ENCODE measurements at places on chromosomes 4 and X. TPM values are rescaled to one million over a fixed set of nuclear protein-coding genes. Genes with fewer than 3 reads are reported as not detected.

The FRG2 gene
- total RNA-seq, result not detected

The GLRB gene
- total RNA-seq, result 5.1 TPM

The TIMP1 gene
- 361 TPM for total RNA-seq

The PNMA6F gene
- not detected for total RNA-seq

The CENPVL2 gene
- not detected for total RNA-seq

The HSPA4L gene
- total RNA-seq, result 4.3 TPM

The TLR2 gene
- 1.2 TPM for total RNA-seq

The CPLX1 gene
- 0.47 TPM for total RNA-seq

The FRMD7 gene
- total RNA-seq, result not detected
